ENCODE measurements at places on chromosomes 5 and 9.

DNA sequence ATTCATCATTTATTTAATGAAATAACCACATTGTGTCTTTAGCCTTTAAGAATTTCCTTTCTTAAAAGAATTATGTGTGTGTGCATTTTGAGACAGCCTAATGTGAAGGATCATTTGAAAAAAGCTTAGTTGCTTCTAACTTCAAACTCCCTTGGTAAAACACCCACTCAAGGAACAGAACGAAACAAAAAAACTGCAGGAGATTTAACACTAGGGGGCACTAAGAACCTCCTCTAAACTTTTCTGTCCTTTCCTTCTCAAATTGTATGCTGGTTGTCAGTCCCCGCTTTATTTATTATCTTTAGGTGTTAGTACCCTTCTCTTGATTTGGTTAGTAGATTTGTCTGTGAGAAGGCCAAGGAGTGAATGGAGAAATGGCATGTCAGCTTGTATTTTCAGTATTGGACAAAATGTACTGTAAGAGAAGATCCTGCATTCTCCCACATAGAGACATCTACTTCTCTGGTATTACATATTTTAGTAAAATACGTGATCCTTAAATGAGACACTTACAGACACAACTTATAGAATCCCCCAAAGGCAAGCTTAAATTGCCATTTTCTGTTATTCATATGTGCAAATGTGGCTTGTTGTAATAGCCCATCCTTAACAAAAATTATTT, 229.7 kb downstream of the MRPS30 start:
- peak; percentile 5 for DNase-seq

- DNase-seq: no peak
These were observed 60.9 kb upstream of the ROR2 start for GRCh38 chr9:92010705-92011536.

DNA sequence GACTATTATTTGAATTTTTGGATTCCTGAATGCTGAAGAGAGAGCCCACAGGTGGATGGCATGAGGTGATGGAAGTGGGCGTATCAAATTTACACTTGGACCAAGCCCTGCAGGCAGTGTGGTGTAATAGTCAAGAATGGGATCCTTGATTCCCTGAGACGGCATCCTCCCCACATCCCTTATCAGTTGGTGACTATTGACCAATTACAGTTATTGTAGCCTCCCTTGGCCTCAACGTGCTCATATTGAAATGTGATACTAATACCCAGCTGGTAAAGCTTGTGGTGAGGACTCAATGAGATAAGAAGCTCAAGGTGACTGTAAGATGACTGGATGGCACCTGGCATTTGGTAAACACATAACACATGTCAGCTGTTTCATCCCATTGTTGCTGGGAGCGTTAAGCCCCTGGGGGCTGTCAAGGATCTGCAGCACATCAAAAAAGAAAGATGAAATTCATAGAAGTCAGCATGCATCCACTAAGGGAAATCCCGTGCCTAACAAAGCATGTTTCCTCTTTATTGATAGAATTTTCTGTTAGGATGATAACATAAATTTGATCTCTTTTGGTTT, 65.6 kb upstream of the IRX2 start:
- no peak for DNase-seq

DNA sequence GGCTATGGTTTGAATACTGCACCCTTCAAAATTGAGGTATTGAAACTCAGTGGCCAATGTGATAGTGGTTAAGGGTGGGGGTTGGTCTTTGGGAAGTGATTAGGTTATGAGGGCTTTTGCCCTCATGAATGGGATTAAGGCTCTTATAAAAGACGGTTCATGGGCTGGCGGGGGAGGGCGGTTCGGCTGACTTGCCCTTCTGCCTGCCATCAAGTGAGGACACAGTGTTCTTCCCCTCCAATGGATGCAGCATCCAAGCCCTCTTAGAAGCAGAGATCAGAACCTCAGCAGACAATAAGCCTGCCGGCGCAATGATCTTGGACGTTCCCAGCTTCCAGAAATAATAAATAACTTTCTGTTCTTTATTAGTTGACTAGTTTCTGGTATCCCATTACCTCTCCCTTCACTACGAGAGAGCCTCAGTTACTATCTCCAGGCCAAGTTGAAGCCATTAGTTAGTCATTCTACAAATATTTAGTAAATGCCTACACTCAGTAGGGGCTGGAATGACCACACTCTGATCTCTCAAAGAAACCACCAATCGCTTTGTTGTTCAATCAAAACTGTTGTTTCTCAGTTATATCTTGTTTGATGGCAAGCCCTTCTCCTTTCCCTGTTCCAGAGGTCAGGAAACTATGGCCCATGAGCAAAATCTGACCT, 219.3 kb downstream of the TSSK1B start:
- DNase-seq: peak; percentile 57

GRCh38 chr5:31661257-31661656, 22.3 kb downstream of the PDZD2 start:
- DNase-seq: no peak

GRCh38 chr5:150341989-150342388, 15.5 kb upstream of the TCOF1 start:
- DNase-seq: no peak

DNA sequence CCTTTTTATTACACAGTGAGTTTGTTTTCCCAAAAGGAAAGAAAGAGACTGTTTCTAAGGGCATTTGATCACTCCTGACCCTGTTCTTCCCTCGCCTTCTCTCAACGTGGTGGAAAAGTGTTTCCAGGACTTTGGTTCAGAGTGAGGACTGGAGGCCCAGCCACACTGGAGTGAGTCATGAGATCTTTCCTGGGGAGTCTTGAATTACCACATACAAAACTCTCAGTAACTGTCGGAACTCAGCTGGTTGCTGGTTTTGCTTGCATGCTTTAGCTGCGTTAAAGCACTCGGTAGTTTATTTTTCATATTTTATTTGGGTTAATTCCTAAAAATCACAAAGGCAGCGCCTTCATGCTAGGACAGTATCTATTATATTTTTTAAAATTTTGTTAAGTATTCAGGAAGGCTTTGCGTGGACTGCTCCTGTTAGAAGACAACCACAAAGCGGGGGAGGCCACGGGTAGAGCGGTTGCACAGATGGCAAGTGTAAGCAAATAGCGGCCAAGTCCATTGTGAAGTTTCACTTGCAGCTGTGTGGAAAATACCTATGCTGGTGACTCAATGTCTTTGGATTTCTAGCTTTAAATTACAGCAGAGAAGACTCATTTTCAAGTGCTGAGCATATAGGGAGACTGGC, 77.7 kb downstream of the ARSB start:
- DNase-seq: peak; percentile 91

GRCh38 chr5:133921979-133922378, 46.4 kb downstream of the C5orf15 start:
- no peak for DNase-seq

GRCh38 chr5:120236360-120236759, 227.7 kb upstream of the PRR16 start:
- DNase-seq: no peak

GRCh38 chr9:33510262-33511183, 13.5 kb upstream of the ANKRD18B start:
- peak; percentile 69 for DNase-seq

GRCh38 chr9:88889386-88889785, 101.9 kb upstream of the S1PR3 start:
- peak; percentile 25 for DNase-seq

DNA sequence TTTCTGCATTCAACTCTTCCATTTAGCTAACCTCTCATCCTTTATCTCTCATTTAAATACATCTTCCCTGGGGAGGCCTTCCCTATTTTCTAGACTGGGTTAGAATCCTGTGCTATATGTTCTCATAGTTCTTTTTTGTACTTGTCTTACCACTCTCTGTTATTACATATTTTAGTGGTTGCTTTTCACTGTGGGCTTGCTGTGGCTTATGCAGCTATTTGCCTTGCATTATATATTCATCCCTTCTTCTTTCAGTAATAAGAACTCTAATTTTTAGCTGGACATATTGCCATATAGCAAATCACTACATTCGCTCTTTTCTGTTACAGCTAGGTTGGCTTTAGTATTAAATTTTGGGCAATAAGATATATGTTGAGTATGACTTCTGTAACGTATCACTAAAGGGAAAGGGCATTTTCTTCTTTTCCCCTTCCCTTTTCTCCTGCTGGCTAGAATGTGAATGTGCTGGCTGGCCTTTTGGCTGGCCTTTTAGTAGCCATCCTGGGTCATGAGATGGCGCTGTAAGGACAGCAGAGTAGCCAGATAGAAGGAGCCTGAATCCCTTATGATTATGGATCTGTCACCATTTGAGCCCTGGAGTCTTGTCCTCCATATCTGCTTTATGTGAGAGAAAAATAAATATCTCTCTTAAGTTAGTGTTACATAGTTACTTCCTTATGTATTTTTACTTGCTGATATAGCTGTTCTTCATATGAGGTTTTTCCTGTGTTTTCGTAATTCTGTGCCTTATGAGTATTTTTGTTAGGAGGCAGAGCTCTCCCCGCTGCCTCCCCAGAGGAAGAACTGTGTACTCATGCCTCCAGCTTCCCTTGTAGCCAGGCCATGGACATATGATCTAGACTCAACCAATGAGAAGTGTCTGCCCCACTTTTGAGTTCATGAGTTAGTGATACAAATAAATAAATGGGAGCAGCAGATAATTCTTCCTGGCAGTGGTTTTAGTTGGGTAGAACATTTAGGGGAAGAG, 65.8 kb downstream of the NDUFAF2 start:
- peak; percentile 17 for DNase-seq

GRCh38 chr9:8560560-8561525, 761.3 kb upstream of the DMAC1 start:
- no peak for DNase-seq

GRCh38 chr5:174309131-174309795, 263.8 kb downstream of the NSG2 start:
- DNase-seq: no peak

DNA sequence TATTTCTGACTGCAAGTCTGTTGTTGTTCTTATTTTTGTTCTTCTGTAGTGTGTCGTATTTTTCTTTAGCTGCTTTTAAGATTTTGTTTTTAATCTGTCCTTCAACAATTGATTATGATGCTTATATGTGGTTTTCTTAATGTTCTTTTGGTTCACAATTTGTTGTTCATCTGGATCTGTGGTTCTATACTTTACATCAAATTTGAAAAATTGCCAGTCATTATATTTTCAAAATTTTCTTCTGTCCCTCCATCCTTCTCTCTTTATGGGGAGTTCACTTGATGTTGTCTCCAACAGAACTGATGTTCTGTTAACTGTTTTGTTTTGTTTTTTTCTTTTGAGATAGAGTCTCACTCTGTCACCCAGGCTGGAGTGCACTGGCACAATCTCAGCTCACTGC, 378.5 kb upstream of the CD180 start:
- no peak for DNase-seq

DNA sequence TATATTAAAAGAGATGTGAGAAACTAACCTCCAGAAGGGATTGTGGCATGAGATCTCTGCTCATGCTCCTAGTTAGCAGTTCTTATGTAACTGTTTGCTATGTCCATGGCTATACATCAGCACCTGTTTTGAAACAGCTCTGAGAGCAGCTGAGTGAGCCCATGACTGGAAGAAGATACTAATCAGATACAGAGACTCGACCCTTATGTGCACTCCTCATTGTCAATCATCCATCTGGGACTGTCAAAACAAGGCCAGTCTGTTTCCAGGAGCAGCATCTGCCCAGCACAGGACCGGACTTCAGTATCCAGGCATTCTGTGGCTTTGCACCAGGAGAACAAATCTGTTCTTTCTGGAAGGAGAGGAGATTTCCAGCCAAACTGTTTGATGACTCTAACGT, 77.7 kb downstream of the EFNA5 start:
- DNase-seq: no peak

- peak; percentile 22 for DNase-seq
These were observed 7.2 kb upstream of the TARS1 start for GRCh38 chr5:33433303-33434240.

- DNase-seq: no peak
These were observed 263.3 kb downstream of the MAST4 start for GRCh38 chr5:66859526-66859925.

DNA sequence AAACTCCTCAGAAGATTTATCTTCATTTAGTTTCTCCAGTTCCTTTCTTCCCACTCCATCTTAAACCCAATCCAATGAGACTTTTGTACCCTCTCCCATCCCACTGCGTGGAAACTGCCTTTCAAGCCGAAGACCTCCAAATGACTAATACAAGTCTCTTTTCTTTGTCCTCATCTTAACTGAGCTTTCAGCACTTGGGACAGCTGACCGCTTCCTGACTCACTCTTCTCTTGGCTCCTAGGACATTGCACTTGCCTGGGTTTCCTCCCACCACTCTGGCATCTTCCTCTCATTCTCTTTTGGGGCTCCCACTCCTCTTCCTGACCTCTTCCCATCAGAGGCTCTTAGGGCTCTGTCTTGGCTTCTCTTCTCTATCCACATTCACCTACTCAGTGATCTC, 243.7 kb downstream of the HSPA4 start:
- no peak for DNase-seq

- peak; percentile 42 for DNase-seq
These were observed 614.5 kb downstream of the HINT1 start for GRCh38 chr5:130550562-130550928.

GRCh38 chr9:97749928-97750327, 52.8 kb upstream of the XPA start:
- DNase-seq: no peak

- DNase-seq: no peak
These were observed 288.1 kb downstream of the NNT start for GRCh38 chr5:43891112-43891511.

DNA sequence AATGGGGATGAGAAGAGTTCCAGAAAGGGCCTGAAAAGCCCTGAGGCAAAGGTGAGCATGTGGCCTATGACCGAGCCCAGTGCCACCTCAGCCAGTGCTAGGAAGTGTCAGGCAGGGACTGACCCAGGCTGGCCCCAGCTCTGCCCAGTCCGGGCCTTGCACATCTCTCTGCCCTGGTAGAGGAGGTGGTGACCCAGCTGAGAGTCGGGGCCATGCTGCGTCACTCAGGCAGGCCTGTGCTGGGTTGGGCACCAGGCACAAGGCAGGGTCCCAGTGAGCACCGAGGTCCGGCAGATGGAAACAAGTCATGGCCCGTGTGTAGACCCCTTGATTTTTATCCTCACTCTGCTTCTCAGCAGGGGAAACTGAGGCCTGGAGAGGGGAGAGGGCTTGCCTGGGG, 729 bp downstream of the CDHR2 start:
- DNase-seq: no peak

DNA sequence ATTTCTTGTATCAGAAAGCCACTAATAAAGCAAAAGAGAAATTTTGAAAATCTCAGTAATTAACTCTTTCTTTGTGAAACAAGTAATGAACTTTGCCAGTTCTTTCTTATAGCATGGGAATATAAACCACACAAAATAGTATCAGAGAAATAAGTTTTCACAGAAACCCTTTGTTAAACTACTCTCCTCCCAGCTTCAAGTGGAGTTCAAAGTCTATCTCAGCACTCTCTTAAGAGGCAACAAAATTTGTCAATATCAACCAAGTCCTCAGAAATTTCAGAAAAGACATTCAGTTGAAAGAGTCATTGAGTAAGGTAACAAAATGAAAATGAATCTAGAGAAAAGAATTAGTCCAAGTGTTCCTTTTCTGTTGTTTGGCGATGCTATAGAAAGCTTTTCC, 89.3 kb downstream of the NTRK2 start:
- DNase-seq: no peak

- DNase-seq: no peak
These were observed 77.7 kb upstream of the SPEF2 start for GRCh38 chr5:35540002-35540401.

- DNase-seq: no peak
These were observed 343.1 kb downstream of the OSTF1 start for GRCh38 chr9:75431375-75431774.

GRCh38 chr9:22285066-22285465, 161.6 kb upstream of the DMRTA1 start:
- no peak for DNase-seq
